ENCODE measurements at places on chromosomes 11 and 22.

DNA sequence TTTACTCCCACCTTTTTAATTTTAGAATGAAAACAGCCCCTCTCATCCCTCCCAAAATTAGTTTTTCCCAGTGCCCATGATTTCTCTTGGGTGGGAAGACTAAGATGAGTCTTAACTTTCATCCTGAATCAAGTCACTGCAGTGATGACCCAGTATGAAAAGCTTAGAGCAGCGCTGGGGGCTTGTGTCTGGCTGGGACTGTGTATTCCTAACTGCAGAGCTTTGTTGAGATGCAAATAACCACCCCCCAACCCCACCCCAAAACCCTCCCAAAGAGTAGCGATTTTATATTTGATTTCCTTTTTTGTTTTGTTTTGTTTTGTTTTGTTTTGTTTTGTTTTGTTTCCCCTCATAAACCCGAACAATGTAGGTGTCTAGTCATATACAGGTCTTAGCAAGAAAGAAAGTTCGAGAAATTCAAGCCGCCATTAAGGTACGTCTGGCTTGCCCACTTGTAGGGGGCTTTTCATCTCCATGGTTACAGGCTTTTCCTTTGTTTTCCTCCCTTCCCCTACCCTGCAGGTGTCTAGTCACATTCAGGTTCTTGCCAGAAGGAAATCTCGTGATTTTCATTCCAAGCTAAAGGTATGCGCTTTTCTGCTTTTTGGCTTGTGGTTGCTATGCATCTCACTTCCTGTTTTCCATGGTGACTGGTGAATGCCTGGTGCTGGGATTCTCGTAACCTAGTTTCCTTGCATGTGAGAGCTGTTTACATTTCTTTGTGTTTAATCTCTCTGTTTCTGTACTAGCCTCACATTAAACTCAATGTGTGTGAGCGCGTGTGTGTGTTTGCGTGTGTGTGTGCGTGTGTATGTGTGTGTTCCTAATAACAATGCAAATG is 144.6 kb upstream of the RASSF10 start:
- no peak for DNase-seq

- DNase-seq = no peak
These were observed 612.3 kb downstream of the INSC start for GRCh38 chr11:15726893-15727519.

DNA sequence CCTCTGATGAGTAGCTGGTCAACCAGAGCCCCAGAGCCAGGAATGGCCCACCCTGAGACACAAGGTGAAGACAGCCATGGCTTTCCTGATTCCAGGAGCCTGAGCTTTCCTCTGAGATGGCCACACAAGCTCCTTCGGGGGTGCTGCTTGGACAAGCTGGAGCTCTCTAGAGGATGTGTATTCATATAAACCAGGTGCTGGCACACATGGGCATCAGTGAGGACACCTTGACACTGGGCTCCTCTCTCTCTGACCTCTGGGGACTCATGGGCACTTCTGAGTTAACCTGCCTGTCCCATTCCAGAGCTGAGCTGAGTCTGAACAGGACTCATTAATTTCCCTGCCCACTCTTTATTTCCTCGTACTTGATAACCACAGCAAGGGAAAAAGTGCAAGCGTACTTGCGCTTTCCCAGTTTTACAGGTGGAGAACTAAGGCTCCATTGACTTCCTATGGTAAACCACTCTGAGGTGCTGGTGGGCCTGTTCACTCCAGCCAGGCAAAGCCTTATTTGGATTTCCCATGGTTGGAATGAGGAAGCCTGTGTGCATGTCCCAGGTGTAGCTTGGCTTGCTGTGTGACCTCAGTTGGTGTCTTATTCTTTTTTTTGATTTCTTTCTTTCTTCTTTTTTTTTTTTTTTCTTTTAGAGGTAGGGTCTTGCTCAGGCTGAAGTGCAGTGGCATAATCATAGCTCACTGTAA is 25.4 kb downstream of the INSC start:
- no peak for DNase-seq

DNA sequence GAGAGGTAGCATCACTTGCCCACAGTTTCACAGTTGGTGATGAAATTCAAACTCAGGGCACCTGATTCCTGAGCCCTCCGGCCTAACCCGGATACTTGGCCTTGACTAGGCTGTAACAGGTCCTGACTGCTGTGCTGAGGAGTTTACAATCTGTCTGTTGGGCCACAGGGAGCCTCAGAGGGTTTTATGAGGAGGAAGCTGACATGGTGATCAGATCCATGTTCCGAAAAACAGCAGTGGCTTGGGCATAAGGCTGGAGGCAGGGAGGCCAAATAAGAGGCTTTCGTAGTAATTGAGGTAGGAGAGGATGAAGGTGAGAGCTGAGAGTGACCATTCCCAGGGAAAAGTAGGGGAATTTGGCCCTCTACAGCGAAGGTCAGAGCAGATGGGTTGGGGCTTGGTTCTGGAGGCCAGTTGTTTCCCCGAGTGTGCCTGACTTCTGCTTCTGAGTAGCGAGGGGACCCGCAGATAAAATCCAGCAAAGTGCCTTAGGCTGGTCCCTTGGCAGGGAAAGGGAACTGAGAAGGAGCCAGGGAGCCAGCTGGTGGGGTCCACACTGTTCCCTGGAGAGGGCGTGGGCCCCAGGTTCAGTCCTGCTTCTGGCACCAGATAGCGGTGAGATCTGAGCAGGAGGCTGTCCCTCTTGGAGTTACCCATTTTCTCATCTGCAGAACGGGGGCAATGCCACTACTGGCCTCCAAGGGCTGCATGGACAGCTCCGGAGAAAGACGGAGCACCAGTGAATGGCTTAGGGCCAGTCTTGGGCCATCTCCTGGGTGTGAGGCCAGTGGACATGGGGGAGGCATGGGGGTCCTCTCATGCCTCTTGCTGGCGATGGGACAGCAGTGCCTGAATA is 6.5 kb downstream of the PRDM11 start:
- DNase-seq = no peak

- no peak for DNase-seq
These were observed 20.2 kb downstream of the RELT start for GRCh38 chr11:73396251-73396930.

DNA sequence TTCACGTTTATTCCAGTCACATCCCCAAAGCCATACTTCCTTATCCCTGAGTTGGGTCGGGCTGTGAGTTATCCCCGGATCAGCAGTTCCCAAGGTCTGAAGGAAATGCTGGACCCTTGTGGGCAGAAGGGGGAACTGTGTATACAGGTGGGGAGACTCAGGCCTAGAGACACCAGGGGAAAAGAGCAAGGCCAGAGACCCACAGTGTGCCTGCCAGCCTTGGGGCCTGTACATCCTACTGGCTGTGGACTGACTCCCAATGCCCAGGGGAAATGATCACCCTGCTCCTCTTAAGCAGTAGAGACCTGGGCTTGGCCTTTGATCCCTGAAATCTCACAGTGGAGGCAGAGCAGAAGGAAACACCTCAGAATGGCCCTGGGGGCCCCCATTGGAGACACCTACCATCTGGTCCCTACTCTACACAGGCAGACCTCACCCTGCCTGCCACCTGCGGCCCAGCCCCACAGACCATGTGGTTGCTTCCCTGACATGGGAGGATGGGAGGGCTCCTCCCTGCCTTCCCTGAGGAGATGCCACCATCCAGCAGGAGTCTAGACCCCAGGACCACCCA is 1.3 kb downstream of the SELENOM start:
- DNase-seq = no peak

DNA sequence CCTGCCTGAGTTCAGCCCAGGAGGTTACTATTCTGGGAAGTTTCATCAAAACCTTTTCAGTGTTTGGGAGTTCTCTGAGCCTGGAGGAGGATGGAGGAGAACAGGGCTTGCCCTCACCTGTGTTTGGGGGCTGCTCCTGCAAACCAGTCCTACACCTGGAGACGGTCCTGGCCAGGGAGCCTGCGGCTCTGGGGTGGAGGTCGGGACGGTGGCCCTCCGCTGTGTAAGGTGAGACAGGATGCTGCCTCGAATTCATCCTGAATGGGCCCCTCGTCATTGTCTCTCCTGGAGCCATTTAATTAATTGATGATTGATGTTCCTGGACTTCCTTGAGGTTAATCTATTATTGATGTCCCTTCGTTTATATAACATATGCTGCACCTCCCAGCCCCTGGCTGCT is 6.3 kb downstream of the DAGLA start:
- no peak for DNase-seq

All from activated T-cell treated with anti-CD3 and anti-CD28 coated beads for 4 hours (primary cell).